ENCODE measurements at places on chromosomes 6 and 20.

DNA sequence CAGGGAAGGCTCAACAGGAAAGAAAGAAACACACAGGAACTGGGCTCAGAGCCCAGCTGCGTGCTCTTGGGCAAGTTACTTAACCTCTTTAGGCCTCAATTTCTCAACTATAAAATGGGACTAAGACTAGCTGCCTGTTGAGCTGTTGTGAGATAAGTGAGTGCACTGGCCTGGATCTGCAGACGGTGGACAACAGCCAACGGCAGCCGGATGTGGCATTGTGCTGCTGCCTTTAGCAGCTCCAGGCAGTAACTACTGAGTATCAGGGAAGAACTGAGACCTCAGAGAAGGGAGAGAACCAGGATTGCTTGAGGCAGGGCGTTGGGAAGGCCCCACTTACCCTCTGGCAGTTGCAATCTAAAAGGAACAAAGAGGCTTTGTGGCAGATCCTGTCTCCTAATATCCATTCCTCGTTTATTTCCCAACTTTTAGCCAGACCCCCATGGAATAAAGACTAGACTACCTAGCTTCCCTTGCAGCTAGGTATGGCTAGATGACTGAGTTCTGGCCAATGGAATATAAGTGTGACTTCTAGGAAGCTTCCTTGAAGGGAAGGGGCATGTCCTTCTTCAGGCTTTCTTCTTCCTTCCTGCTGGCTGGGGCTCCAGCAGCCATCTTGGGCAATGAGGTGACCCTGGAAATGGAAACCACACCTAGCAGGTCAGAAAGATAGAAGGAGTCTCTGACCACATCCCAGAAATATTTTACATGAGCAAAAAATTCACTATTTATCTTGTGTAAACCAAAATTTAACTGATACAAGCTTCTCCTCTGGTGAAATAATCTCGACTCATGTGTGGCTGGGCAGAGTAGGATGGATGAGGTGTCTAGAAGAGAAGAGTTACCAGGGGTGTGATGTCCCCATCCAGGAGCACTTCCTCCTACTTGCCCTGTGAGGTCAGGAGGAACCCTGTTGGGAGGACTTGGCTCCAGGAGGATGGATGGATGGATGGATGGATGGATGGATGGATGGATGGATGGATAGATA, 67.6 kb downstream of the MRPL14 start:
- DNase-seq, result no peak

GRCh38 chr6:137723273-137724017, 143.6 kb upstream of the TNFAIP3 start:
- DNase-seq, result no peak

DNA sequence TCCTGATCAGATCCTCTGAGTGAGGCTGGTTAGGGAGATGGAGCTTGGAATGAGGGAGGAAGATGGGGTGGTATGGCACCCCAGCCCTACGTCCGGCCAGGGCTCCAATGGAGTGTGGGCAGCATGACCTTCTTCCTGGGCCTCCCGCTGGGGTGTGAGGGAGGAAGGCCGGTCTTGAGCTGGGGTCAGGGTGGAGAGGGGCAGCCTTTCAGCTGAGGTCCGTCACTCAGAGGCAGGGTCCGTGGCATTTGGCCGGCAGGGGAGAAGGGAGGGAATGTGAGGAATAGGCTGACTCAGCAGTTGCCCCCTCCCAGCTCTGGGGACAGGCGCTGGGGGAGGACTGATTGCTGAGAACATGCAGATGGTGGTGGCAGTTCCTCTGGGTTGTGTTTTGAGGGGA, 25.5 kb upstream of the VEGFA start:
- DNase-seq, result no peak

GRCh38 chr6:157885876-157886275, 62.8 kb downstream of the SNX9 start:
- DNase-seq, result no peak

DNA sequence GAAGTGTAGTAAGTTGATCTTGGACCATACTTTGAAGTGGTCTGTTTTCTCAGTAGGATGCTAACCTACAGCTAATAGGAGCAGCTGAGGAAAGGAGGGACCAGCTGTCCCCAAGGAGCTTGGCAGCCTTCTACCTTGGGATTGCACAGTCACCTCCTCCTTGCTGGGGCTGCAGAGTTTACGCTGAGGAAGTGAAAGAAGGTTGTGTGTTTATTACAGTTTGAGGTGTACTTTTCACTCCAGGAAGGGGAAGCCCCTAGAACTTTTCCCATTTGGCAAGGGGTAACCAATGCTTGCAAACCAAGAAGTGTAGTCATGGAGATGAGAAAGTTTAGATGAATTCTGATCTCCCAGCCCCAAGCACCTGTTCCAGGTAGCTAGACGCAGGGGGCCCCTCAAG, 58.8 kb downstream of the BMP6 start:
- no peak for DNase-seq

DNA sequence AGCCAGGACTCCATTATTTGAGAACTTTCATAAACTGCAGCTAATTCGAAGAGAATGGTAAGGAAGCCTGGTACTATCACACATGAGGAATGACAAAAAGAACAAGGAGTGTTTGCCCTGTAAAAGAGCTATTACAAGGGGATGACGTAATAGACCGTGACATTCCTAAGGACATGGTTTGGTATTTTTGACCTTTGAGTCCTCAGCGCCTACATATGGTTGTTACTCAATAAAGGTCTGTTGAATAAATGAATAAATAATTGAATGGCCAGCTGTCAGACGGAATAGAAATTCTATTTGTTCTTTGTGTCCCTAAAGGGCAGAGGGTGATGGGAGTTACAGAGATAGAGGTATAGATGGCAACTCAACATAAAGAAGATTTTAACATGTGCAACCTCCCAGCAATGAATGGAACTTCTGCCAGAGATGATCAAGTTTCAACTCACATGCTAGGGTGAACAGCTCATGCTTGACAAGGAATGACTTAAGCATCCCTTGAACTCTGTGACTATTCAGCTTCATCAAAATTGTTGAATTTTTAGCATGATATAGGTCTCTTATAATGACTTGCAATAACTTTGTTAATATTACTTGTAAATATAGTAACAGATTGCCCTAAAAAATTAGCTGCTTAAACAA, 115.4 kb downstream of the TENT5A start:
- no peak for DNase-seq

- DNase-seq, result no peak
Measured at GRCh38 chr6:2940010-2940850, 31.1 kb downstream of the SERPINB6 start.

DNA sequence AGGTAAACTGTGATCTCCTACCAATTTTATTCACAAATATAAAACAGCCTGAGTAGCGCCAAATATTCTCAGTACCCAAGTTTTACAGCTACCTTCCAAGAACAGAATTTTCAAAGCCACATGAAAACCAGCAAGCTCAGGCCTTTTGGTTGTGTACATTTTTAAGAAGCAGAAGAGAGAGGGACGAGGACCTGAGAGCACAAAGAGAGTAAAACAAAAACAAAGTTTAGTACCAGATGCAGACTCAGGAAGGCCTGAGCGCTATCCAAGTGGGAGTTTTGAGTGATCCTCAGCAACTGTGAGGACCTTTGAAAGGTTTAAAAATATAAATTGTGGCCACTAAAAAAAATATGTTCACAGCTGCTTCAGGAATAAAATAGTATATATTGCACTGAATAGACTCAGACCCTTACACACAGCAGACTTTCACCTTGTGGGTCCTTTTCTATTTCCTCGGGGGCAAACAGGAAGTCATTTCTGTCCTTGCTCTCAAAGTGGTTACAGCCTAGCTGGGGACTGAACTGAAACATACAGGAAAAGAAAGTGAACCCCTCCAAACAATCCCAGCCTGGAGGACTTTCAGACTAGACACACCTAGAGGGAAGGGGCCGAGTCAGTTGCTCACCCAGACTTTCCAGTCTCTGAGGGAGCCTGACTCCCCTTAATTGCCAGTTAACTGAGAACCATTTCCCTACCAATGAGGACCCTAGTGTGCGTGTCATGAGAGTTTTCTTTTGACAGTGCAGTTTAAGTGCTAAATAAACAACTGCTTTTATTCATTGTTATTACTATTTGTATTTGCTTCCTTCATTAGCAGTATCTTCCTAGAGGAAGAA, 48.5 kb upstream of the NT5E start:
- DNase-seq, result no peak

DNA sequence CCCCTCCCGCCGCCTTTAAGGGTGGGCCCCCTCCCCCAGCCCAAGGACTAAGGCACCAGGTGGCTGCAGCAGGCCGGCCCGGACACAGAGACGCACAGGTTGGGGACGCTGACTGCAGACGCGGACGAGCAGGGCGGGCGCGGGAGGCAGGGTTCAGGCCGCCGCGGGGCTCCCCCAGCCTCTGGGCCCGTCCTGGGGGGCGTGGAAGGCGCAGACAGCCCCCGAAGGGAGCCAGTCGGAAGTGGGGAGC, 9.3 kb downstream of the DUSP15 start:
- no peak for DNase-seq

- DNase-seq, result no peak
Measured at GRCh38 chr6:24478903-24479302, 10.5 kb downstream of the GPLD1 start.

GRCh38 chr6:30152016-30152673, 8.9 kb downstream of the TRIM10 start:
- no peak for DNase-seq

GRCh38 chr6:169776379-169776778, 25.0 kb downstream of the ERMARD start:
- no peak for DNase-seq
